ENCODE measurements at places on chromosomes 1 and 21. TPM values are rescaled to one million over a fixed set of nuclear protein-coding genes. Genes with fewer than 3 reads are reported as not detected.

GRCh38 chr21:25280061-25280460, 327.2 kb downstream of the MRPL39 start:
- no peak for DNase-seq

GRCh38 chr1:240194120-240194519, 102.4 kb downstream of the FMN2 start:
- no peak for DNase-seq

Gene ADARB1
- polyA plus RNA-seq, result 18.3 TPM

- no peak for DNase-seq
Observed at GRCh38 chr21:37415939-37416338, 49.4 kb downstream of the DYRK1A start.

Gene C1orf87
- polyA plus RNA-seq, result 0.28 TPM

Gene FCER1G
- polyA plus RNA-seq, result 10.8 TPM

DNA sequence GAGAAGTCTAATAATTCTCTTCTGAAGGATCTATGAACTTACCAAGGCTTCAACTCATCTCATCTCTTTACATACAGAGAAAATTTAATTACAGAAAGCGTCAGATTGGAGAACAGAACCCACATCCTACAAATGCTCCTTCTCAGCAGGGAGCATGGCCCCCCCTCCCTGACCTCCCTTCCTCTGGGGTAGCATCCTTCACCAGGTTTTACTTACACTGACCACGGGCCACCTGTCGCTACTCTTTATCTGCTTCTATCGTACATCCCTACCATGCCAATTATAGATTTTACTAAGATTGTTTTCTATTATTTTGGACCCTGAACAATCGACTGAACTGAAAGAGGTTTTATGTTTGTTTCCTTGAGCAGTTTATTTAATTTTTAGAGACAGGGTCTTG, 25.8 kb downstream of the RIPPLY3 start:
- DNase-seq, result no peak

- DNase-seq, result no peak
Observed at GRCh38 chr1:43893006-43893405, 40.6 kb upstream of the ARTN start.

Gene KCNJ6
- polyA plus RNA-seq, result 0.30 TPM

DNA sequence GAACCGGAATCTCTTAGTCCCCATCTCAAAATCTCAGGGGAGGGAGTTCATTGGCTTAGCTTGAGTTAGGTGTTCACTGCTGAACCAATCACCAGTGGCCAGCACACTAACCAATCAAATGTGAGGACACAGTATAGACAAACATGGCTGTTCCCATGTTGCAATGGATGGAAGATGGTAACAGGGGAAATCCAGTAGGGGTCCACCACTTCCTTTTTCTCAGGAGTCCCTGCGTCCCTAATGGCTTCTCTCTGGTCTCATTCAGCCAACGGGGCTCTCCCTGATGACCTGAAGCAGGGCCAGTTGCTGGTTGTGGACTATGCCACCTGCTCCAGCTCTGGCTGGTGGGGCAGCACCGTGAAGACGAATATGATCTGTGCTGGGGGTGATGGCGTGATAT, 9.7 kb downstream of the CELA2B start:
- DNase-seq, result no peak

Gene HRNR
- 1.0 TPM for polyA plus RNA-seq

DNA sequence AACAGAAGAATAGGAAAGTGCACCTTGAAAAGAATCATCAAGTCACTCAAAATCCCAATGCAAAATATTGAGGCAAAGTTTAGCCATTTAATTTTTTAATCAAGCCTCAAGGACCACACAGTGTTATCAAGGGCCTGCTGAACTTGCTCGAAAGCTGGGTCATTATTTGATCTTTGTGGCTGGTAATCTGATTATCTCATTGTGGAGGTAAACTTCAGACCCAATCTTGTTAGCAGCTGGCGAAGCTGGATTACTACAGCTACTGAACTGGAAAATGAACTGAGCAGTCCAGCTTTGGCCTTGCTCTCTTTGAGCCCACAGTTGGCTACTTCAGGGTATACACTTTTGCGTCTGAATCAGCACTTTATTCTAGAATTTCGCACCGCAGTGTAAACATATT, 94.4 kb downstream of the BARHL2 start:
- DNase-seq, result no peak

DNA sequence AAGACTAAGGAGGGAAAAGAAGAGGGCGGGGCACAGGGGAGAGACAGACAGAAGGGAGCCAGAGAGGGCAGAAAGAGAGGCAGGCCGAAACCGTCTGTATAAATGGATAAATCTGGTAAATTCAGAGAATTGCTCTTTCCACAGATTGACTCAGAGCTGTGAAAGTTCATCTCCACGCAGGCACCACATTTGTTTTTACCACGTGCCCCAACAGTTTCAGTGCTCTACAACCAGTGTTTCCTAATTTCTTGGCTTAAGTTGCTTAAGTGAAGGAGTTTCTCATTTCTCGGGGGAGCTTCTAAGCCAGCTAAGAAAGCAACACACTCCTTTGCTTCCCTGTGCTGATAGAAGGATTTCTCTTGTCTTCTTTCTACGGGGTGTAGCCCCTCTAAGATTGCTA, 87.1 kb downstream of the ENAH start:
- no peak for DNase-seq

Gene LCE1B
- not detected for polyA plus RNA-seq

- DNase-seq, result no peak
Observed at GRCh38 chr21:42191696-42192595, 27.0 kb upstream of the ABCG1 start.

GRCh38 chr1:37958690-37959089, 11.8 kb upstream of the INPP5B start:
- no peak for DNase-seq

Gene CFHR2
- polyA plus RNA-seq, result not detected

Gene LAX1
- polyA plus RNA-seq, result 0.27 TPM

Gene GUCA2A
- polyA plus RNA-seq, result not detected

GRCh38 chr1:202135221-202135721, 9.3 kb downstream of the ARL8A start:
- no peak for DNase-seq

- no peak for DNase-seq
Observed at GRCh38 chr1:171902527-171902926, 61.2 kb downstream of the DNM3 start.

DNA sequence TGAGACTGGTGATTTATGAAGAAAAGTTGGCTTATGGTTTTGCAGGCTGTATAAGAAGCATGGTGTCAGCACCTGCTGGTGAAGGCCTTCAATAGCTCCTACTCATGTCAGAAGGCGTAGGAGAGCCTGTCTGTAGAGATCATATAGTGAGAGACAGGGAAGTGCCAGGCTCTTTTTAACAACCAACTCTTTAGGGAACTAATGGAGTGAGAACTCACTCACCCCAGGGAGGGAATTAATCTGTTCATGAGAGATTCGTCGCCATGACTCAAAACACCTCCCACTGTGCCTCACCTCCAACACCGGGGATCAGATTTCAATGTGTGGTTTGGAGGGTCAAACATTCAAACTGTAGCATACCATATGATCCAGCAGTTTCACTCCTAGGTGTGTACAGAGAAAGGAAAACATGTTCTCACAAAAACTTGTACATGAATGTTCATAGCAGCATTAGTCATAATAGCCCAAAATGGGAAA, 72.6 kb downstream of the TTC3 start:
- no peak for DNase-seq

- DNase-seq, result no peak
Observed at GRCh38 chr1:59486615-59487014, 189.7 kb downstream of the FGGY start.

- DNase-seq, result no peak
Observed at GRCh38 chr1:41108696-41109275, 87.3 kb upstream of the SLFNL1 start.

GRCh38 chr1:66492424-66492823, 41.5 kb upstream of the SGIP1 start:
- DNase-seq, result no peak

GRCh38 chr21:34078915-34079314, 5.5 kb downstream of the MRPS6 start:
- DNase-seq, result no peak

GRCh38 chr1:174786760-174787159, 213.0 kb upstream of the CACYBP start:
- DNase-seq, result no peak

Gene PITHD1
- 68.4 TPM for polyA plus RNA-seq

GRCh38 chr1:182783068-182783467, 6.5 kb upstream of the NPL start:
- no peak for DNase-seq

DNA sequence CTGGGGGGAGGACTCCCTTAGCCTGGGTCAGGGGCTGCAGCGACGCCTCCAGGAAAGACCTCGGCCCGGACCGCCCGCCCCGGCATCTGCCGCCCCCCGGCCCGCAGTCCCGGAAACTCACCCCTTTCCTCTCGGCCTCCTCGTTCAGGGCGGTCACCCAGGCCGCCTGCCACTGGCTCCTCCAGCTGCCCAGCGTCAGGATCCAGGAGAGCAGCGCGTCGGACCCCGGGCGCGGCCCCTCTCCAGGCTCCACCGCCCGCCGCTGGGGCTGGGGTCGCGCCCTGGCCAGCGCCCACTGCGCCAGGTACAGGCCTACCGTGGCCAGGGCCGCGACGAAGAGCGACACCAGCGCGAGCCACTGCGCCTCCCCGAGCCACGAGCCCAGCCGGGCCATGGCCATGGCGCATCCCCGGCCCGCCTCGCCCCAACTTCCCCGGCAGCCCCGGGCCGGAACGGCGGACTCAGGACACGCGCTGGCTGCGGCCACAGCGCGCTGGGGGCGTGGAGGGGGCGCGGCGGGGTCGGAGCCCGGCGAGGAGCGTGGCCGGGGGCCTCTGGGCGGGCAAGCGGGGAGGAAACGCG, 478 bp downstream of the C2CD2 start:
- no peak for DNase-seq

- DNase-seq, result no peak
Observed at GRCh38 chr1:154765970-154766369, 104.1 kb downstream of the KCNN3 start.

Gene DISP1
- polyA plus RNA-seq, result 17.2 TPM

Gene OR2W3
- polyA plus RNA-seq, result 0.25 TPM

DNA sequence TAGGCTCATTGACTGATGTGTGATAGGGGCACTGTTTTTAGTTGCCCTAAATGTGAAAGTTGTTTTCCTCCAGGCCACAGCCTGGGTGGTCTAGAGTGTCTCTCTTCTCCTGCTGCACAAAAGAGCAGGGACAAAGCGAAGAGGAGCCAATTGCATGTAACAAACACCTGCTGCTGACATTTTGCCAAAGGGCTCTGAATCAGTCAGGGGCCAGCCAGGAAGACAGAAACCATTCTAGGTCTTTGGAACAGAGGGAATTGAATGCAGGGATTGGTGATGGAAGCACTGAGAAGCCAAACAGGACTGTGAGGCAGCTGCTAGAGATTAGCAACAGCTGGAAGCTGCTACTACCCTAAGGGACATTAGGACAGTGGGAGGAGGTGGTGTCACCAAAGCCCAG, 185.3 kb upstream of the POU3F1 start:
- no peak for DNase-seq

GRCh38 chr1:70745199-70745598, 302.4 kb downstream of the PTGER3 start:
- no peak for DNase-seq

- DNase-seq, result no peak
Observed at GRCh38 chr1:110687250-110687649, 12.5 kb upstream of the KCNA3 start.

DNA sequence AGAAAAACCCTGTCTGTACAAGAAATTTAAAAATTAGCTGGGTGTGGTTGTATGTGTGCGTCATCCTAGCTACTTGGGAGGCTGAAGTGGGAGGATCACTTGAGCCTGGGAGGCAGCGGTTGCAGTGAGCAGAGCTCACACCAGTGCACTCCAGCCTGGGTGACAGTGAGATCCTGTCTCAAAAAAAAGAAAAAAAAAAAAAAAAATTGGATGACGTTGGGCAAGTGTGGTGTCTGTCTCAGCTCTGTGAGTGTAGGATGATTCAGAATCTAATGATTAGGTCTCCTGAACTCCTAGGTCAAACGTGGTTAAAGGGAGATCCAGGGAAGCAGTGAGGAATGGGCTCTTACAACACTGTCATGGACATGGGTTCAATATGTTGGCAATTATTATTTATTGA, 435.9 kb downstream of the KIF26B start:
- no peak for DNase-seq

- no peak for DNase-seq
Observed at GRCh38 chr1:22323846-22324504, 127.7 kb upstream of the ZBTB40 start.

DNA sequence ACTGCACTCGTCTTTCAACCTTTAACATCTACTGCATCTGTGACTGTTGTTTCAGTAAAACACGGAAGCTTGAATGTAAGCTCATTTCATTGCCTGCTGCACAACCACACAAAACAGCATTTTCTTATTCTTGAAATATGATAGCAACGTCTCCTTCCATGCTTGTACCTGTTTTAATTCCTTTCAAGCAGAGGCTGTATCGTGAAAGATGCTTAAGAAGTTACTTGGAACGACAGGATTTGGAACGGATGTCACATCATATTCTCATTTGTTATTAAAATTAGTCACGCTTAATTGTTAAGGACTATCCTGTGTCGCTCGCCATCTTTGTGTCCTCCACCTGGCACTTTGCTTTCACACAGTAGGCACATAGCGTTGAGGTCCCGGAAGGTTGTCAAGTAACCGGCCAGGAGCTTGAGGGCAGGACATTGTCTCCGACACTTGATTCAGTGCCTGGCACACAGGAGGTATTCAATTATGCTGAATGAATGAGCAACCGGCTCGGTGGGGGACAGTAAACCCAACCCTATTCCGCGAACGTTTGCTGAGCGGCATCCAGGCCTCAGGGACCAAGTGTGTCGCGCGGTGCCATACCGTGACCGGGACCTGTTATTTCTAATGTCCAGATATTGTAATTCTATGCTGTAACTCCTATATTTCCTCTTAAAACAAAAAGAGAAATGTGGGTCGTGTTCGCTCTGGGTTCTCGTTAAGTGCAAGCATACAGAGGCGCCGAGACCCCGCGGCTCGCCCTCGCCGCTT, 499 bp upstream of the SH3GLB1 start:
- no peak for DNase-seq

Gene C1orf53
- 1.9 TPM for polyA plus RNA-seq

DNA sequence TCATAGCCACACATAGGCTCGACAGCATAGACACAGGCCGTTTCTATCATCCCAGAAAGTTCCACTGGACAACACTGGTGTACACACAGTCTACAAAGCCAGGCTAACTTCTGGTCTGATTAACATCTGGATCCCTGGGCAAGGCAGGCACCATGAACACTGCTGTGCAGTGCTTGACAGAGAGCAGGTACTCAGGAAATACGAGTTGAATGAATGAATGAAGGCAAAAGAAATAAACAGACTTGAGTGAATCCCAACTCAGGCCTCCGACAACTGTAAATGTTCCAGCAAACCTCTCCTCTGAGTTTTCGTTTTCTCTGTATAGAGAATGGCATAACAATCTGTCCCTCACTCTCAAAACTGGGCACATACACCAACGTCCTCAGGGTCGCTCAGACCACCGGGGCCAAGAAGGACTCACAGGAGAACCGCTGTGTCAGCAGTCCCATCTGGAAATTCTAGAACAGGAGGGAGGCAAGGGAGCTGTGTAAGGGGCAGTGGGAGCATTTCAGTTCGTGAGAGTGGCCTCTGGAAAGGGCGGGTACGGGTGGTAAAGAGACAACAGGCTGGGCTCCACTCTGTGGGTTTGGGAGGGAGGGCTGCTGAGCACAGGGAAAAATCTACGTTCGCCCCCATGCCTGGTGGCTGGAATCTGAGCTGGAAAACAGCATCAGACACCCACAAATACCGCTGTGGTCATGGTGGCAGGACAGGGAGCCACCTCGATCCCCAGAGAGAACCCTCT, 15.1 kb upstream of the ECE1 start:
- no peak for DNase-seq

Gene OR6K2
- not detected for polyA plus RNA-seq

Data from left kidney (tissue), 8 donors.